SJSA1 (cell line): ENCODE measurements at places on chromosomes 12 and 14. TPM values are rescaled to one million over a fixed set of nuclear protein-coding genes. Genes with fewer than 3 reads are reported as not detected.
A peak's percentile ranks its signal among the peaks of the same experiment; 100 is the strongest.

MANSC4 gene
- not detected in 2 replicates for total RNA-seq

- no peaks in the 10 kb centered on the region for H3K36me3 ChIP-seq
- peak overlapping the region; percentile 62 for H3K4me3 ChIP-seq
- H3K4me1 ChIP-seq: peaks cover 32% of the 10 kb centered on the region
- DNase-seq: no peak
- no peaks in the 10 kb centered on the region for H3K27me3 ChIP-seq
Measured at GRCh38 chr14:23300687-23301223, 1.9 kb downstream of the PPP1R3E start.

DNA sequence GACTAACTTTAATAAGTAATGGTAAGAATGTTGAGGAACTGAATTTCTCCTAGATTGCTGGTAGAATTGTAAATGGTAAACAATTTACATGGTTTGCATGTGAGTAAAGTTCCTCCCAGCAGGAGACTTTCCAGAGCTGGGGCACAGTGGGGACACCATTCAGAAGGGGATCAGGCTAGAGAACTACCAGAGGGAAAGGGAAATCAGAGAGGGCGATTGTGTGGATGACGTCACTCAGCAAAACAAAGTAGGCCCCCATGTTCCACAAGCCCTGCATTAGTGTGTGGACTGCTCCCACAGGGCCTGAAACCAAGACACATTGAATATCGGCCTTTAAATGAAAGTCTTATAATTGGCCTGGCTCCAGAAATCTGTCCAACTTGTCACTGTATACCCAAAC lies 9.5 kb downstream of the RNASE11 start:
- no peaks in the 10 kb centered on the region for H3K4me1 ChIP-seq
- no peaks in the 10 kb centered on the region for H3K27me3 ChIP-seq
- H3K4me3 ChIP-seq: no peak overlapping the region
- no peak for DNase-seq

DNA sequence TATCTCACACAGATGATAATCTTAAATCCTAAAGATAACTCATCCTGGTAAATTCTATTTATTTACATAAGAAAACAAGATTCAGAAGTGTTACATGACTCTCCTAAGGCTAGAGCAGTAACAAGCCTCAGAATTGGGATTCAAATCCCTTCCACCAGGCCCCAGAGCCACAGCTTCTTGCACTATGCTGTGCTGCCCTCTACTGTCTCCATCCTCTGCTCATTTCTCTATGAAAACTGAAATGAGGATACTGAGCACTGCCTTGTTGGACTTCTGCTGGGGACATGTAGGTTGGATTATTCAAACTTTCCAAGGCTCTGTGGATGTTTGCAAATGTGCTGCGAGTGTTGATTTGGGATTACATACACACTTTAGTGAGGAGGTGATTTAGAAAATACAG lies 23.5 kb upstream of the C12orf50 start:
- no peaks in the 10 kb centered on the region for H3K27me3 ChIP-seq
- DNase-seq: no peak
- H3K4me1 ChIP-seq: no peaks in the 10 kb centered on the region
- H3K36me3 ChIP-seq: peaks cover 26% of the 10 kb centered on the region
- no peak overlapping the region for H3K4me3 ChIP-seq

DNA sequence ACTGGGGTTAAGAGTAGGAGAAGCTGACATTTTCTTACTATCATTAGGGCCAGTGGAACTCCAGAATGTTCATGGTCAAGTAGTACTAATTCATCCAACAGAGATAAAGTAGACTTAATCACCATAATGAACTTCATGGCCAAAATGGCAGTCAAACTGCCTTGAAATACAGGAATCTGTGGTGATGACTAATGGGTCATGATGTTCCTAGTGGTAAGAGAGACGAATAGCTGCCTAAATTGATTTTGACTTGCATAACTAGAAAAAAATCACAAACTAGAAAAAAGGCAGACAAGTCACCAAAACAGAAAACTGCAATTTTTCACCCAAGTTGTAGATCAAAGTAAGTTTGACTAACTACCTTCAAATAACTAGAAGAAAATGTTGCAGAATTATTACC lies 138.5 kb downstream of the MGAT4C start:
- no peak overlapping the region for H3K27ac ChIP-seq
- no peak overlapping the region for H3K4me3 ChIP-seq
- no peaks in the 10 kb centered on the region for H3K4me1 ChIP-seq
- H3K27me3 ChIP-seq: no peaks in the 10 kb centered on the region

DNA sequence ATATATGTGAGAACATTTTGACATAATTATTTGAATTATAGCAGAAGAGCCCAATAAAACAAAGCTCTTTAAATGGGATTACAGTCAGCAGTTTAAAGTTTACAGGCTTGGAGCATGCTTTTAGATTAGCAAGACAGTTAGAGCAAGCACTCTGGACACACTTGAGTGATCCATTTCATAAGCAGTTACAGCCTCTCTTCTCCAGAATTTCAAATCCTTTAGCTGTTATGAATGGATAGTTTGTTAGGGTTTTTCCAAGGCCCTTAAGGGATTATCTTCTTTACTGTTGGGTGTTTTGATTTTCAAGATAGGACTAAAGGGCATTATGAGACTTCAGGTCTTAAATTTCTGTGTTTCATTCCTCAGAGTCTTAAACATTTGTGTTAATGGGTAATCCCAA lies 36.3 kb downstream of the BEST3 start:
- no peak for DNase-seq
- H3K27me3 ChIP-seq: no peaks in the 10 kb centered on the region
- H3K4me1 ChIP-seq: no peaks in the 10 kb centered on the region
- no peak overlapping the region for H3K4me3 ChIP-seq
- no peaks in the 10 kb centered on the region for H3K36me3 ChIP-seq
